CD4-positive, alpha-beta T cell treated with Interleukin-15 for 1 hour (primary cell): ENCODE measurements at places on chromosomes 7 and 10.

- no peak for DNase-seq
Observed at GRCh38 chr10:78328592-78329404, 295.1 kb downstream of the RPS24 start.

- no peak for DNase-seq
Observed at GRCh38 chr7:79298145-79298760, 155.2 kb downstream of the MAGI2 start.

- DNase-seq = no peak
Observed at GRCh38 chr7:97078023-97078969, 39.2 kb upstream of the SDHAF3 start.

DNA sequence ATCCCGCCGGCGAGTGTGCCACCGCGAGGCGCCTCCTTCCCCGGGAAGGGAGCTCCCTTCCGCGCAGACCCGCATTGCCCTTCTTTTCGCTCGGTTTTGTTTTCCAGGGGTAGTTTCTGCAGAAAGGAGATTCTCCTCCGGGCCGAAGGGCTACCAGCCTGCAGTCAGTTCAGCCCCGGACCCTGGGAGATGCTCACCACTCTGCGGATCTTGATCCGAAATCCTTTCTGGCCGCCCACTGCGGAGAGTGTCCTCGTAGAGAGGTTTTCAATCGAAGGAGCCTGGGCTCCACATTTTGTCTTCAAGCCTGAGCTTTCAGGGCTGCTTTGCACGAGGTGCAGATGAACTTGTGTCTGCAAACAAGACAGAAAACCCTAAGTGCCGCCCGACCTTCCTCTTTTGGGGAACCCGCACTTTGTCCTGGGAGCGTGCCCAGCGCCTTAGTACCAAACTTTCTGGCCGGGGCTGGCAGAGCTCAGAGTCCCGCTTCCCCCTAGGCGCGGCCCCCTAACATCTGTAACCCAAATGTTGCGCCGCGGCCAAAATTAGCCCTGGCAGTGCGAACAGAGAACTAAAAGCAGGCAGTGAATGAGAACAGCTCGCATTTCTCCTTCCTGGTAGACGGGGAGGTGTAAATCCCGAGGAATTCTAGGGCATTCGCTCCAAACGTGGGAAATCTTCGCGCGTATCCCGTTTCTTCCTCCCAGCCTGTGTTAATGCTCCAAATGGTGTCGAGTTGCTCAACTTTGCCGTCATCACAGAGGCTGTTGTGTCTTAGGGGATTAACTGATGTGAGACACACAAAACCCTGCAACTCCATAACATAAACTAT lies 6.7 kb upstream of the EN2 start:
- no peak for DNase-seq

DNA sequence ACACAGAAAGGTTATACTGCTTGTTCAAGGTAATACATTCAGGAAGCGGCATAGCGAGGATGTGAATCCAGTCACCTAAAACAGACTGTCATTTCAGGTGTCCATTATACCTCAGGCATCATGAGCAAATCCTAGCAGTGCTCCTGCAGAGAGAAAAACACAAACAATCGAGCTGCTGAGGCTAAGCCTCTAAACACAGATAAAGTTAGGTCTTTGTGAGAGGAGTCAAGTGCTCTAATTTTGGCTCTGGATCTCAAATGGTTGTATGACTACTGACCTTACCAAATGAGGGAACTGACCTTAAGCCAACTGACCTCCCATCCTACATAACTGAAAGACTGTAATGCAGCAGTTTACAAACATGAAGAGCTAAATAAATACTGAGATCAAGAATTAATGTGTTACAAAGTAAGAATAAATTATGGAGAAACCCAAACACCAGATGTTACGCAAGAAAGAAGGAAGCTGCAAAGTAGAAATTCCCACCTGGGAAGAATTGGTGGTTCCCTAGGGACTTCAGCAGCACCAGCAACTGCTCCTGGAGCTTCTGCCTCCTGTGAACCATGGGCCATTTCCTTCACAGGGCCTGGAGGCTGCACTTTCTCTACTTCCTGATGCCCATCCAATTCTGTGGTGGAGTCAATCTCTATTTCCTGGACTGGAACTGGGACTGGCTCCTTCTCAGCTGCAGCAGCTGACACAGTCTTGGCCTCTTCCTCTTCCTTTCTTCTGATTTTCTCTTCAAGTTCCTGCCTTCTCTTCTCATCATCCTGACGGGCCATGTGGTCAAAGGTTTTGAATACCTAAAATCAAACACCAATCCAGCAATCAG lies 5.8 kb downstream of the NUDCD3 start:
- DNase-seq = no peak

DNA sequence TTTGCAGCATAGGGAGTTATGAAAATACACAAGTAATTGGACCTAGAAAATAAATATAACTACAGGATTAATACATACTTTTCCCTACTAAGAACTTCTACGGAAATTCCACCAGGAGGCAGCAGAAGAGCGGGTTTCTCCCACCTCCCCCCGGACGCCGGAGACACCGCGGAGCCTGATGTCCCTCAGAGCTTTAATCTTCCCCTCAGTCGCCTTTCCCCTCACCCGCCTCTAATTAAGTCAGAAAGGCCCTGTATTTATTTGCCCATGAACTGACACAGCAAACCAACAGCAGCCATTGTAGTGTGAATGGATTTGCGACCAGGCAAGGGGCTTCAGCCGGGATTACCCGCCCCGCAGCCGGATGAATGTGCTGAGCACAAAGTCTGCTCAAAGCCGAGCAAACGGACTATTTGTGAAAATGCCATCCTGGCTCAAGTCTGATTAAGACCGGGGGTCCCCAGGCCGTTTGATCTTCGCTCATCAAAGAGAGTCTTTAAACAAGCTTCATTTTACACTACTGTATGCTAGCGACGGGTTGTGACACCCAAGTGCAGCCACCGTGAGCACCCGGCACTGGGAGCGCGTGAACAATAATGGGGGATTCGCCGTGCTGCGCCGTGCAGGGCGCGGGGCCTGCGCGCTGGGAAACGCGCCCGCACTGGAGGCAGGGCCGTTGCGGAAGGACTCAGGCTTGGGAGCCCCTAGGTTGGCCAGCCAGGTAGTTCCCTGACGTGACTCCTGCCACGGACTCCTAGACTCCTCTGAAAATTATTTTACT lies 5.6 kb upstream of the DKK1 start:
- DNase-seq = no peak

DNA sequence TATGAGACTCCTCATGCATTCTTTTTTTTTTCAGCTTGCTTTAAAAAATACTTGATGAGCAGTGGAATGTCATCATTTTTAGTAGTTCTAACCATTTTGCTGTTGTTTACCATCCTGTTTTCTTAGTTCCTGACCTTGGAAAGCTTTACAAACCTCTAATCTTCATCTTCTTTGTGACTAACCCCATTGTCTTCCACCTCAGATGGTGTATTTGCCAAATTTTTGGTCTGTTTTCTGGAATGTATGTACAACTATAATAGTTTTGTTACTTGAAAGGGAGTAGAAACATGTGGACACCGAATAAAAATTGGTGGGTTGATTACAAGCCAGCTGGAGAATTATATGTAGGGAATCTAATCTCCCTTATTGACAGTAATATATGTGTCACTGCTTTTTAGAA lies 172.7 kb downstream of the SND1 start:
- DNase-seq = no peak

DNA sequence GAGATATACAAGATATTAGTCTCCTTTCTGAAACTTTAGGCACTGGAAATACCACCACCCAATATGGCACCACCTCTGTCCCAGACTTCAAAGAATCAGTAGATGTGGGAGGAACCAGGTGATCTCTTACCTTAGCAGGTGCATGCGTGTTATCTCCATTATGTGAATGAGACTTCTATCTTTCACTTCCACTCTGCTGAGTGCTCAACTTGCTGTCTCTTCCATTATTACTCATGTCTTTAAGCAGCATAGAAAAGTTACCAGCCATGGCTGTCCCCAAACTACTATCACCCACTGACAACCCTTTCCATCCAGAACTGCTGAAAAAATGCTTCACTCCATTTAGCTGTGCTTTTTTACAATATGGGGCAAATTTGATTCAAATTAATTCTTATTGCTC lies 101.5 kb upstream of the PRSS1 start:
- DNase-seq = no peak

DNA sequence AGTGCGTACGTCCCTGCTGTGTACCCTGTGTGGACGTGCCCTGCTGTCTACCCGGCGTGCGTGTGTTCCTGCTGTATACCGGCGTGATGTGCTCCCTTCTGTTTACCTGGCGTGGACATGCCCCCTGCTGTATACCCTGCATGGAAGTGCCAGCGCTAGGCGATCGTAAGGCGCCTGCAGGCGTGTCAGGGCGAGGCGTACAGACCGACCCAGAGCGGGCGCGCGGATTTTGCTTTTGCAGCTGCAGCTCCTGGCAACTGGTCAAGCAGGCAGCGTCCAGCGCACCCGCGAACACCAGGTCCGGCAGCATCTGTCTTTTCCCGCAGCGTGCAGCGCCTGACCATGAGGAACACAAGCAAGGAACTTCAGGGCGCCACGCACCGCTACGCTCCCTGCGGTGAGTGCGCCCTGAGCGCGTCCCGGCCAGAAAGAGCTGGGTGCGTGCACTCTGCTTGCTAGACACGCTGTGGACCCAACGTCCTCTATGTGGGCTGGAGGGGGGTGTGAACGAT lies 680 bp downstream of the C7orf57 start:
- DNase-seq = no peak

GRCh38 chr10:20287586-20287985 lies 471.4 kb downstream of the PLXDC2 start:
- no peak for DNase-seq

- no peak for DNase-seq
Observed at GRCh38 chr10:76892766-76893479, 744.7 kb downstream of the KCNMA1 start.

- peak; percentile 64 for DNase-seq
Observed at GRCh38 chr7:2018569-2019460, 213.9 kb downstream of the MAD1L1 start.

DNA sequence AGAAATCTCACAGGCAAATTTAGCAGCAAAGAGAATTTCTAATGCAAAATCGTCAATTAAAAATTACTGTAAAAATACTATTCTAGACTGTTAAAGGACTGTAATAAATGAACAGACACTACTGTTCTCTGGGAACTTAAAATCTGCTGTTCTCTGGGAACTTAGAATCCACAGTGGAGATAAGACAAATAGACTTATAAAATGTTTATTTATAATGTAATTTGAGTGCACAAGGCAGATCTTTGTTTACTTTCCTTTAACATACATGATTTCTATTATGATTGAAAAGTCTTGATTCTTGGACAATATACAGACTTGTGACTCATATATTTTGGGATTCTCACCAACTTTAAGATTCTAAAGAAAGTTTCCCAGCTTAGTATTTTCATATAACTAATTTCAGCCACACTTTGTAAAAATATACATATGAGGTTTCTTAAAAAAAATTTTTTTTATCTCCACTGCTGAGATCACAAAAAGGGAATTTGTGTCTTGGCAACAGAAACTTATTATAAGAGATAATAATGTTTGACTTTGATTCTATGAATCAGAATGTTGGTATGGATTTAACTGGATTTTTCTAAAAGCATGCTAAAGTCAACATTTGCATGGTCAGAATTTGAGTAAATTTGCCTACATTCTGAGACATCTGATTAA lies 166.3 kb upstream of the RHOBTB1 start:
- DNase-seq = no peak

- no peak for DNase-seq
Observed at GRCh38 chr10:125538947-125539731, 143.8 kb downstream of the TEX36 start.

DNA sequence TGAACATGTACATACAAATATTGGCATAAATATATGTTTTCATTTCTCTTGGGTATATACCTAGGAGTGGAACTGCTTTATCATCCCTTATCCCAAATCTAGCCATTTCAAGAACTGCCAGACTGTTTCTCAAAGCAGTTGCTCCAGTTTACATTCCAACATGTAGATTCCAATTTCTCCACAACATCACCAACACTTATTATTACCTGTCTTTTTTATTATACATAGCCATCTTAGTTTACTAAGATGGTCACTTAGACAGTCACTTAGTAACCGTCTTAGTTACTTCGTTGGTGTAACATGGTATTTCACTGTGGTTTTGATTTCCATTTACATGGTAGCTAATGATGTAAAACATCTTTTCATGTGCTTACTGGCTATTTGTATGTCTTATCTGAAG lies 82.7 kb downstream of the ZFAND4 start:
- no peak for DNase-seq

GRCh38 chr7:292226-292625 lies 2.3 kb downstream of the FOXL3 start:
- DNase-seq = no peak

- no peak for DNase-seq
Observed at GRCh38 chr7:100875356-100875751, 451 bp downstream of the SRRT start.

GRCh38 chr7:155584261-155584660 lies 37.9 kb upstream of the CNPY1 start:
- no peak for DNase-seq

DNA sequence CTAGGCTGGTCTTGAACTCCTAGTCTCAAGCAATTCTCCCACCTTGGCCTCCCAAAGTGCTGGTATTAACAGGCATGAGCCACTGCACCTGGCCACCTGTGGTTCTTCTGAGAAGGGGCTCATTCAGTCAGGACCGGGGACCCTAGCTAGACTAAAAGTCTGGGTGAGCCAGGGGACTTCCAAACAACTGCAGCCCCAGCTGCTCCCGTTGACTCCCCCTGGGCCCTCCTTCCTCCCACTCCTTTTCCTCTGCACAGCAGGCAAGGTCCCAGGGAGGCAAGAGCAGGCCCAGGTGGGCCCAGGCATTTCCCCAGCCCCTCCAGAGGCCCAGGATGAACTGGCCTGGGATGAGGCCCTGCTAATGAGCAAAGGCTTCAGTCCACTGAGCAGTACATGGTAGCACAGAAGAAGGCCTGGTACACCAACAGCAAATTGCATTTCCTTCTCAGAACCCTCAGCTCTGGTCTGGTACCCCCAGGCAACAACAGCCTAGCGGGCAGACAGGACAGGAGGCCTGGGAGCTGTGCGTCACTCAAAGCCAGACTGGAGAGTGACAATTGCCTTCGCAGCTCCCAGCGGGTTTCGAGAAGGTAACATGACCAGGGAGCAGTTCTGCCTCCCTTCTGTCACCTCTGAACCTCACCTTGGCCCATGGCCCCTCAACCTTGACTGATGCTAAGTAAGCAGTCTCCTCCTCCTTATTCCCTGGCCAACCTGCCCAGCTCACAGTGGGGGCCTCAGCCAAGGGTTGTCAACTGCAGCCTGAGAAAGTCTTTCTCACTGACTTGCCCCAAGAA lies 30.7 kb upstream of the HSPA12A start:
- no peak for DNase-seq
